Kidney glomerular epithelial cell (primary cell): ENCODE measurements at places on chromosomes 16 and 17.

- DNase-seq = no peak
Measured at GRCh38 chr17:58401287-58401686, 16.0 kb downstream of the RNF43 start.

DNA sequence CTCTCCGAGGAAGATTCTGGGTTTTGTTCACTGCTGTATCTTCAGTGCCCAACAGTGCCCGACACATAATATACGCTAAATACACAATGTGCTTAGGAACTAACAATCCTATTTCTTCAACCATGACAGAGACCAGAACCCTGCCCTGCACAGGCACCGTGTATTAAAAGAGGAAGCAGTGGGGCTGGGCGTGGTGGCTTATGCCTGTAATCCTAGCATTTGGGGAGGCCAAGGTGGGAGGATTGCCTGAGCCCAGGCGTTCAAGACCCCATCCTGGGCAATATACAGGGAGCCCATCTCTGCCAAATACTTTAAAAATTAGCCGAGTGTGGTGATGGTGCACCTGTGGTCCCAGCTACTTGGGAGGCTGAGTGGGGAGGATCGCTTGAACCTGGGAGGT lies 19.3 kb downstream of the ARL2BP start:
- DNase-seq = no peak

DNA sequence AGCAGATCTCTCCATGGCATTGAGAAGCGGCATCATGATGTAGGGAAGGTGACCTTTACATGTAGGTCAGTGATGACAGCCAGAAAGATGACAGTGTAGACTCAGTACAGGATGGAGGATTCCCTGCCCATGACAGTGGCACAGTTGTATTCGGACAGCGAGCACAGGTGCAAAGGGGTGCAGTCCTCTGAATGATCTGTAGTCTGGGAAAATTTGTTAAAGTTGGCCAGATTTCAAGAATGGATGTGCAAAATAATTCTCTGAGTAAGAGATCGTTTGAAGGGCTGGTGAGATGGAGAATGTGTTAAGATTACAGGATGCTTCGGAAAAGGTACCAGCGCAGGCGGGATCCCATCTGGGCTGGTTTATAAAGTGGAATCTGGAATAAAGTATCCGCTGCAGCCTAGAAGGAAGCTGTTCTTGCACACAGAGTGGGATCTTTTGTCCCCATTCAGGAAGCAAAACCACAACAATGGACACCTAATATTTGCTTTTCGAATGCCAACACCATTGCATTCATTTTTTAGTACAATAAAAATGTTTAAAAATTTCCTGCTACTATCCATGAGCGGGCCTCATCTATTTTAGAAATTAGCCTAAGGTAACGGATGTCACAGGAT lies 101.2 kb downstream of the RPTOR start:
- no peak for DNase-seq

DNA sequence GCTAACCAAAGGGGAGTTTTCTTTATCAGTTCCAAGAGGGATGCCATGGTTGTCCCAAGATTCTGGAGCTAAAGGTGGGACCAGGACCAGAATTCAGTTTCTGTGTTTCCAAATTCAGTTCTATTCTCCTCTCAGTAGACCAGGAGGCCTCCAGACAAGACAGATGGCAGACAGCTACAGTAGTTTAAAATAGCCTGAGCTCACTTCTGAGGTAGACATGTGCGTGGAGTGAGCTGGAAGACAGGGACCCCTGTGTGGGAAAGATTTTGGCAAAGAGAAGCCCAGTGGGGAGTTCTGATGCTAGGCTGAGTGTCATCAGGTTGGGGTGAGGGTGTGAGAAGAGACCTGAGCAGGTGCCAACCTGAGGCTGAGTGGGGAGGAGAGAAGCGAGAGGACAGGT lies 95.4 kb downstream of the PRKCB start:
- DNase-seq = no peak

DNA sequence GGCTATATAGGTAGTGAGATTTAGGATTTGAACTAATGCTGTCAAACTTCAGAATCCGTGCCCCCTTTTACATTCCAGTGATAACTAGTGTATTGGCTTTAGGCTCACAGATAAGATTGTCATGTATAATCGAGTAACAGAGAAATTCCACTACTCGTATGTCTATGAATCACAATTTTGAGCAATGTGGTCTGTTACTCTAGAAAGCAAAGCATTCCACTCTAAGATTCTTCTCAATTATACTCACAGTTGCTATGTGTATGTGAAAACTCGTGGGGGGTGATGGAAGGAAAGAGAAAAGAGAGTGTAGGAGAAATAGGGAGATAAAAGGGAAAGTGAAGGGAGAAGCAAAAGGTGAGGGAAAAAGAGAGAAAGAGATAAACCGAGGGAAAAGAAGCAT lies 1175.1 kb upstream of the GOT2 start:
- DNase-seq = no peak
